ENCODE measurements at places on chromosomes 5 and 9.

GRCh38 chr9:95556521-95556920 lies 39.8 kb upstream of the PTCH1 start:
- peak; percentile 62 for DNase-seq

DNA sequence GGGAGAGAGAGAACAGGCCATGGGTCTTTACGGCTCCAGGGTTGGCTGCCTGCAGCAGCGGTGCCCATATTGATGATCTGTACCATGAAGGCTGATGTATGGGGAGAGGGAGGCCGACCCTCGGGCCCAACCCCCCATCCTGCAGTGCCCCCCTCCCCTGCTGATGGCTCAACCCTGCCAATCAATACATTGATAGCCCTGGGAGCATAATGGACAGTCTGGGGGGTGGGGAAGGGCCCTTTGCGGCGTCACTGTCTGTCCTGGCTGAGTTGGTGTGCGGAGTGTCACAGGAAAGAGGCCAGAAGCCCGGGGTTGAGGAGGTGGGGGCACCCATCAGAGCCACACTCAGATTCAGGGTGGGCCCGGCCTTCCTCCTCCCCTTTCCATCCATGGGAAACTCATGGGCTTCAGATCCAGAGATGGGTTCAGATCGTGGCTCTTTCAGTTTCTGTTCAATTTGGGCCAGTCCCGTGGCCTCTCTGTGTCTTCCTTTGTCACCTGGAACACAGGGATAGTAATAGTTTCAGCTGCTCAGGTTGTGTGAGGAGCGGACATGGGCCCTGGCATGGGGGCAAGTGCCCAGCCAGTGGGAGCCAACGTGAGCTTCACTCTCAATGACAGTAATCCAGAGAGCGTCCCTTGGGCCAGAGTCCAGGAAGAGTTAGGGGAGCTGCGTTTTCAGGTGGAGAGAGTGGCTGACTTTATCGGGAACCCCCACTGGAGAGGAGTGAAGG lies 9.5 kb downstream of the FGF18 start:
- DNase-seq = no peak

DNA sequence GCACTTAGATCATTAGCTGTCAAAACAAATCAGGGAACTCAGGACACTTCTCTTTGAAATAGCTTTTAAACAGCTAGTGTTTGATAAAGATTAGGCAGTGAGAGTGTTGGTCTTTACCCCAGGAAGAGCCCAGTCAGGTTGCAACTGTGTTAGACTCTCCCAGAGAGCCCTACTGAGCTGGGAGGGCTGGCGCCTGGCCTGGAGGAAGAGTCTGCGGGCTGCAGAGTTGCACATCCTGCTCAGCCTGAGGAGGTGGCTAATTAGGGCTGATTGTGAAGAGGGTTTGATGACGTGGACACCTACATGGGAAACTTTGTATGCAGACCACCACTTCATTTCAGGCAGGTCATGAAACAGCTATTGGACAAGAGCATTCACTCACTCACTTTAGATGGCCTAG lies 112.0 kb downstream of the TMEM174 start:
- DNase-seq = no peak

- DNase-seq = no peak
Measured at GRCh38 chr9:17600962-17601593, 22.2 kb downstream of the SH3GL2 start.

DNA sequence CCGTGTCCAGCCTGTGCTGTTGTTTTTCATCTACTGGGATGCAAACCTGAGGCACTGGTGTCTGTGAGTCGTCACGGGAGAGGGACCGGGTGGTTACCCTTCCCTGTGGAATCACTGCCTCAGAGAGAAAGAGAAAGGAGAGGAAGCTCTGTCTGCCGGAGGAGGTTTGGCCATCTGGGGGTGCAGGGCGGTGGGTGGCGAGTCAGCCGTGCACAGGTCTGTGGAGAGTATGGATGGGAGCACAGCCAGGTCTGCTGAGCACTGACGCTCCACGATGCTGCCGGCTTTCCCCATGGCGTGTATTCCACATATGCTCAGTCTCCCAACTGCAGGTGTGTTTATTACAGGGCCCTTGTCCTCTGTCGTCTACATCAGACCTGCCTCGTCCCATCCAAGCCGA lies 395.2 kb upstream of the IRX4 start:
- no peak for DNase-seq

Data from D341Med (cell line).